PC-9 (cell line): ENCODE measurements at places on chromosomes 12 and 14.
A peak's percentile ranks its signal among the peaks of the same experiment; 100 is the strongest.

- DNase-seq: no peak
Measured at GRCh38 chr12:106773286-106774004, 1.0 kb upstream of the RIC8B start.

DNA sequence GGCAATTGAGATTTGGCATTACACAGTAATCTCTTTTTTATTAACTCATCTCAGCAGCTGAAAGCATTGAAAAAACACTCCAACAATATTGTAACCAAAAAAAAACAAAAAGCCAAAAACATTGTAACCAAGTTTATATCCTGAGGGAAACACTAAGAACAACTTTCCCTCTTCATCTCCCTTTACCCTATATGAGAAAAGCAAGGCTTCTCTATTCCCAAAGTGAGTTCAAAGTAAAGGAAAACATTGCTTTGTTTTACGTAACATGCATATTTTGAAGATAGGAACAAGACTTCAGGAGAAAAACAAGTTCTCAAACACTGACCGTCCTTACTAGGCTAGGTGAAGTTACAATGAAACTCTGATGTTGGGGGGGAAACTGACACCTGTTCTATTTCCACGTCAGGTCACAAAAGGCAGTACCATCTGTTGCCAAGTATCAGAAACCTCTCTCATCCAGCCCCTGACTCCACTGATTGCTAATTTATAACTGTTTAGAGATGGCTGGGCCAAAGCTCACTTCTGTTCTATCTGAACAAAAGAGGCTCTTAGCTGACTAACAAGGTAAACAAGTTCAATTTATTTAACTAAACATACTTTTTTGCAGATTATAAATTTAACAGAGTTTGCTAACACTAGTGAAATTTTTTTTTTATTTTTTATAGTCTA is 67.9 kb upstream of the PLXNC1 start:
- DNase-seq: no peak

GRCh38 chr14:102408724-102409123 is 46.0 kb downstream of the TECPR2 start:
- no peak for DNase-seq

DNA sequence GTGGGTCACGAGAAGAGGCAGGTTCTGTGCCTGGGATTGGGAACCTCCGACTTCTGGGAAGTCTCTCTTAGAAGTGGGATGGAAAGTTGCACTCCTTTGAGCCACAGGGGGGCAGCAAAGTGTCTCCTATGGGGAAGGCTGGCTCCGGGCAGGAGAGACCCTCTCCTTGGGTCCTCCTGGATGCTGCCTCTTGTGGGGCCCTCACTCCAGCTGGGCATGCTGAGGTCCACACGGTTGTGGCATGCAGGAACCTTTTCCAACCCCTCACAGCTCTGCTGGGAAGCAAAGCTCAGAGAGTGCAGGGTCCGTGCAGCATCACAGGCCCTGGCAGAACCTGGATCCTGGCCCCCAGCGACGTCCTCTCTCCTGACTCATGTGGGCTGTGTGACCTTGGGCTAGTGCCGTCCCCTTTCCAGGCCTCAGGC is 17.4 kb downstream of the SDSL start:
- DNase-seq: no peak

DNA sequence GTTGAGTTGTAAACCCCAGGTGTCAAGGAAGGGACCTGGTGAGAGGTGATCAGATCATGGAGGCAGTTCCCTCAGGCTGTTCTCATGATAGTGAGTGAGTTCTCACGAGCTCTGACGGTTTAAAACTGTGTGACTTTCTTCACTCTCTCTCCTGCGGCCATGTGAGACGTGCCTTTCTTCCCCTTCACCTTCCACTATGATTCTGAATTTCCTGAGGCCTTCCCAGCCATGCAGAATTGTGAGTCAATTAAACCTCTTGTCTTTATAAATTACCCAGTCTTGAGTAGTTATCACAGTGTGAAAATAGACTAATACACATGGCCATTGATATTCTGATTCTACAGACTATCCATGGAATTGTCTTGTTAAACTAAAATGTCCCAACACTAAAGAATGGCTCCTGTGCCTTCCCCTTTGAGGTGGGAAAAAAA is 85.6 kb downstream of the SLC2A13 start:
- no peak for DNase-seq

DNA sequence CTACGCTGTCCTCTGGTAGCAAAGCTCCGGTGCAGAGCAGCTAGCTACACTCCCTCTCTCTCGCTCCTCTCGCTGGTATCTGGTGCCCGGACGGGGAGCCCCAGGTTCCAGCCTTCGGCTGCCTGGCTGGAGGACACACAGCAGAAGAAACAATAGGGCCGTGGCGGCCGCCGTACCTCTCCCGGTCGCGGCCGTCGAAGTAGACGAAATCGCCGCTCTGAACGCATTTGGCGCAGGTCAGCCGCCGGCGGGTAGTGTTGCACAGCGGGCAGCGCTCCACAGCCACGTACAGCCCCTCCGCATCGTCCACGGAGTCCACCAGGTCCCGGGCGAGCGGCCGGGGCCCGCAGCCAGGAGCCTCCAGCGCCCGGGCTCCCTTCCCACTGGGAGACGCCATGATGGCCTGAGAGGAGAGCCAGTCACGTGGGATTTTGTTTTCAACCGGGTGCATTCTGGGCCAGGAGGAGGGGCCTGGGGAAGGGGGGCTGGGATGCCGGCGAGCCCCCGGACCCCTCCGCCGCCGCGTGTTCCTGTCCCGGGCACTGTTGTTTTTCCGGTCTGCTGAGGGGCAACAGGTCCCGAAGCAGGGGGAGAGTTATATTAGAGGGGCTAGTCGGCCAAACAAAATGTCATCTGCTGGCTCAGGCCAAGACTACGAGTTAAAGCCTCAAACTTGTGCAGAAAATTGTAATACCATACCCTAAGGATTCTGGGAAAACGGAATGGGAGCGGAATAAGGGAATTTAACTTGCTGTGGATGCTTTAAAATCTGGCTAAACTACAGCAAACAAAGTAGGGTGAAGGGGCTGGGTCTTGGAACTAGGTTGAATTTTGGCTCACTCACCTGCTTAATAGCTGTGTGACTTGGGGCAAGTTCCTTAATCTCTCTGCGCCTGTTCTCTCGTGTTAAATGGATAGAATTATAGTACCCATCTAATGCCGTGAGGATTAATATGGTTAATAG is at the start of gene ATG14:
Gene ATG14 (minus strand): TSS at position 405 of the 964 bp plus-strand sequence. CDS start 8 bp downstream, at position 397.
- peak; percentile 69 for DNase-seq

GRCh38 chr12:49058366-49059044 is 2.1 kb downstream of the KMT2D start:
- no peak for DNase-seq

DNA sequence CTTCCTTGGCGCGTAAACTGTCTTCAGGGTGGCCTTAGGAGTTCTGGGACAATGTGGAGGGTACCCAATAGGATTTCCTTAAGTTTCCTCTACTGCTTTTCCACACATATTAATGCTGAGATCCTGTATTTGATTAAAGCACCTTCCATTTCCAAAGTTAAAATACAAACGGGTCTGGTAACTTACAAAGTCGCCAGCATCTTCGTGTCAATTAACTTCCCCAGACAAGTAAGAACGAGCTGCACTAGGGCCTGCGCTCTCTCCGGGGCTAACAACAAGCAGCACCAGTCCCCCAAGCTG is 130.9 kb downstream of the NDUFA12 start:
- no peak for DNase-seq

DNA sequence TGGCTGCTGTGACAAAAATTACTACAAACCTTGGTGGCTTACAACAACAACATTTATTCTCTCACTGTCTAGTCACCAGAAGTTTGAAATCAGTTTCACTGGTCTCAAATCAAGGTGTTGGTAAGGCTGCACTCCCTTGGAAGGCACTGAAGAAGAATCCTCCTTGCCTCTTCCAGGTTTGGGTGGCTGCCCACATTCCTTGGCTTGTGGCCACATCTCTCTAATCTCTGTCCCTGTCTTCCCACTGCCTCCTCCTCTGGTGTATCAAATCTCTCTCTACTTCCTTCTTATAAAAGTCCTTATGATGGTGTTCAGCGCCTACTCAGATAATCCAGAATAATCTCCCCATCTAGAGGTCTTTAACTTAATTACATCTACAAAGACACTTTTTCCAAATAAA is 31.0 kb downstream of the PLCZ1 start:
- no peak for DNase-seq

GRCh38 chr12:85874031-85874461 is at the start of gene NTS:
Gene NTS, plus strand, starts transcription at chr12:85874295. Its CDS starts 109 bp downstream, at chr12:85874404.
- no peak for DNase-seq

- no peak for DNase-seq
Measured at GRCh38 chr14:90302529-90303303, 29.0 kb downstream of the NRDE2 start.

- no peak for DNase-seq
Measured at GRCh38 chr12:50317203-50317602, 33.9 kb upstream of the LIMA1 start.

DNA sequence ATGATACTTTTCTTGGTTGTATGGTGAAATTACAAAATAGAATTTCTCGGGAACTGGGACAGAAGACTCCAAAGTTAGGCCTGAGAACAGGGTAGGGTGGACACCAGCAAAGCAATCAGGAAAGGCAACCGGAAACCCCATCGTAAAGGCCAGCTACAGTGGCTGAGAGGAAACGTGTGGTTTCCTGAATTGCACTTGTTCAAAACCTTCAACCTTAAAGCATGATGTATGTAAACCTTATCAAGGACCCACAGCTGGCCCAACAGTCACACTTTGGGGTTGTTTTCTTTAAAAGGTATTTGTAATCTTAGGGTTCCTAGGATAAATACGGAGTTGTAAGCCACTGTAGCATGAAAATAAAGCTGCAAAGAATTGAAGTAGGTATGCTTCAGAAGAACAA is 2.2 kb upstream of the PTGDR start:
- DNase-seq: no peak

DNA sequence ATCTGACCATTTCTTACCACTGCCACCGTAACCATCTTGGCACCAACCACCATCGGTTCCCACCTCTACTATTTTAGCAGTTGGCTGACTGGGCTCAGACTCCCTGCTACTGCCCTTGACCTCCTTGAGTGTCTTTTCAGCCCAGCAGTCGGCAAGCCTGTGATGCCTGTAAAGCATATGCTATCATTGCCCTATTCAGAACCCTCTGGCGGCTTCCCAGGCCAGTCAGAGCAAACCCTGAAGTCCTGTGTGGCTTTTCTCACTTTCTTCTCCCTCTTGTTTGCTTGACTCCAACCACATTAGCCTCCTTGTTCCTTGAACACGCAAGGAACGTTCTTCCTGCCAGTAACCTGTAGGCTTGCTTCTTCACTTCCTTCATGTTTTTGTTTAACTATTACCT is 6.2 kb downstream of the IRAK3 start:
- DNase-seq: no peak

GRCh38 chr14:24699052-24699451 is 65.1 kb upstream of the GZMB start:
- no peak for DNase-seq

GRCh38 chr12:124150168-124150567 is 144.7 kb upstream of the RFLNA start:
- no peak for DNase-seq

GRCh38 chr14:40402957-40403356 is 970.7 kb upstream of the FBXO33 start:
- no peak for DNase-seq

DNA sequence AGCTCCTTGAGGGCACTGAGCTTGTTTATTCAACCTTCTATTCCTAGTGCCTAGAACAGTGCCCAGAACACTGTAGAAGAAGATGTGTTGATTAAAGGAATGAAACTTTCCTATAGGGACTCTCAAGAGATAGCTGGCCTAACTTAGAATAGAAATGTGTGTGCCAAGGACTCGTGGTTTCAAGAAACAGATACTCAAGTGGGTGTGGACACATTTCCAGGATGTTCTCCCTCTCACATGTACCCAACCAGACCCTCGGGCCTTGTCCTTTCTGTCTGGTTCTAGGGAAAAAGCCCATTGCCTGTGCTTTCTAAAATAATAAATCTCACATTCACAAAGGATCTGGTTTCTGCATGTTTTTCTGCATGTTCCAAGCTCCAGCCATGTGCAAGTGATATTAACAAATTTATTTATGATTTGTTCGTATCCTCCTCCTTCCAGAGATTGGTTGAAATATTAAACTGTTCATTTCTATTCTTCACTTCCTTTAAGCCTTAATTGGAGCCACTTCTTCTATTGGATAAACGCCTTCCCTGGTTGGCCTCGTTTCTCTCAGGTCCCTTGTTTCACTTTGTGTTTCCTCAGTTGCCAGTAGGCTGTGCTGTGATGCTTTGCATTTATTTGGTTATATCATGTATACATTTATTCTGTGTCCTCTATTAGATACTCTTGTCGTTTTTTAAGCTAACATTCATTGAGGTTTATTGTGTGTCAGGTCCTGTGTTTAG is 89.8 kb downstream of the CRADD start:
- no peak for DNase-seq
